ENCODE measurements at places on chromosomes 3 and 15.
A peak's percentile ranks its signal among the peaks of the same experiment; 100 is the strongest.

DNA sequence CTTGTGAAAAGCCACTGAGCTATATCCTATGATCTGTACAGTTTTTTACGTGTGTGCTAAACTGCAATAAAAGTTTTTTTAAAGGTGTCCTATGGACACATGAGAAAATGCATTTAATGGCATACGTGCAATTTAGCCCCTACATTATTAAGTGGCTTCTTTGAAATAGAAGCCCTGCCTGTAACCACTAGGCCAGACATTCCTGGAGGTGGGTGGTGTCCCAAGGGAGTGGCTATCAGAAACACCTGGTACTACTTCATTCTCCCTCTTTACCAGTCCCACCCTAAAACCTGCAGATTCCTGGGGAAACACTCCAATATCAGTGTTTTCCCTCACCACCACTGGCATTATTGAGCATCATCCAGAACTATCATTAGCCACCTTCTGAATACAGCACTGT is 100.0 kb downstream of the OXNAD1 start:
- no peak for DNase-seq

DNA sequence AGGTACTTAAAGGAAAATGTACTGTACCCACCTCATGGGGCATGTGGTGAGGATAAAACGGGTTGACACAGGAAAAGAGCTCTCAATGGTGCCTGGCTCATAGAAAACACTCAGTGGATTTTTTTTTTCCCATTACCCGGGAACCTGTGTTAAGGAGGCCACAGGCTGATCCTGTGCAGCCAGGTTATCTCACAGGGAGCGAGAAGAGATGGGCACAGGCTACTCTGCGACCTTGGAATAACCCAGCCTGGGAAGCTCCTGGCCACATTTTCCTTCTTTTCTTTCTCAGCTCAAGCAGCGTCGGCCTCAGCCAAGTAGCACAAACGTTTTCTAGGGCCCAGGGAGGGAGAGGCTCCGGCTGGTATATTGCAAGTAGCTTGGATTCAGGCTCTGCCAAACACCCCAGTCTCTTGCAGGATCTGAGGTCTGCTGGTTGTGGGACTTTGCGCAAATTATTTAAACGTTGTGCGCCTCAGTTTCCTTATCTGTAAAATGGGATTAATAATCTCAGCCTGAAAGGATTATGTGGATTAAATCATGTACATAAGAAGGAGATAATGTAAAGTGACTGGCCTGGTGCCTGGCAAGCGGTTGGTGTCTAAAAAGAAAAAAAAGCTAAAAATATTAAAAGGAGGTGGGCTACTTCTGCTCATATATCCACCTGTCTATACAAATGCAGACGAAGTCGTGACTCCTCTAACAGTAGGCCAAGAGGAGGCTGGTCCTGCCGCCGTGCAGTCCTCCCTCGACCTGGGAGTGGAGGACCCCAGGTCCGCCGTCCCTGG is 2.2 kb downstream of the FURIN start:
- no peak for DNase-seq

- no peak for DNase-seq
Observed at GRCh38 chr3:103894162-103894822, 1459.5 kb downstream of the ZPLD1 start.

DNA sequence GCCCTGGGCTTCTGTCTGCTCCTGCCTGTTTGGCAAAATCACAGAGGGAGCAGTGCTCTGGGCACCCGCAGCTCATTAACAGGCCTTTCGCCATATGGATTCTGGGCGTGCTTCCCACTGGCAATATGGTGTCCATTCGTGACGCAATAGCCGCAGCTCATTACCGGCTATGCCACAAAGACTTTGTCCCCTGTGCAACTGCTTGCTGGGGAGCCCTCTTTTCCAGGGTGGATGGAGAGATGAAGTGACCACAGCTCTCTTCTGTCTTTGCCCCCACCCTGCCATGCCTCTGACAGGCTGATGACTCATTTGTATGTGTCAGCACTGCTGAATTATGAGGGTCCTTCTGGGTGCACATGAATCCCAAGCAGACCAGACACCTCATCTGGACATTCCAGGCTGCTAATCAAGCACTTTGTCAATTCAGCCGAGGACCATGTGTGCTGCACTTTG is 214.3 kb upstream of the FEZF2 start:
- no peak for DNase-seq

GRCh38 chr3:189303584-189303983 is 131.8 kb downstream of the TPRG1 start:
- no peak for DNase-seq

GRCh38 chr3:25863416-25863959 is 73.6 kb downstream of the OXSM start:
- no peak for DNase-seq

DNA sequence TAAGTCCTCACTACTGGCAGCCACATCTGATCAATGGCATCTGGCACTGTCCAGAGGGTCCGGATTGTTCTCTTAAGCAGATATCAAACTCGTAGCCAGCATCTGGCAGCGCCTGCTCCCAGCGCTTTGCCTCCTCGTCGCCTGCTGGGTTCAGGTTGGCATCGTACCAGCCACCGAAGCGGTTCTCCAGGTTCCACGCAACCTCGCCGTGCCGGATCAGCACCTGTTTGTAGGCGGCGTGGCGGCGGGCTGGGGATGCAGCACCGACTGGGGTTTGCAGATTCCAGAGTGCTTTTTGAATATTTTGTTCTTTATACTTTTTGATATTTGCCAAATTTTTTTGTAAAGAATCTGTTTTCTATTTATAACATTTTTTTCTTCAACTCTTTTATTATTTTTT is 111.6 kb downstream of the NR2F2 start:
- no peak for DNase-seq

- DNase-seq: peak; percentile 43
Observed at GRCh38 chr3:46717447-46718231, at the start of gene PRSS50. Gene PRSS50, minus strand, starts transcription at chr3:46717869. Its CDS starts 45 bp downstream, at chr3:46717824.

DNA sequence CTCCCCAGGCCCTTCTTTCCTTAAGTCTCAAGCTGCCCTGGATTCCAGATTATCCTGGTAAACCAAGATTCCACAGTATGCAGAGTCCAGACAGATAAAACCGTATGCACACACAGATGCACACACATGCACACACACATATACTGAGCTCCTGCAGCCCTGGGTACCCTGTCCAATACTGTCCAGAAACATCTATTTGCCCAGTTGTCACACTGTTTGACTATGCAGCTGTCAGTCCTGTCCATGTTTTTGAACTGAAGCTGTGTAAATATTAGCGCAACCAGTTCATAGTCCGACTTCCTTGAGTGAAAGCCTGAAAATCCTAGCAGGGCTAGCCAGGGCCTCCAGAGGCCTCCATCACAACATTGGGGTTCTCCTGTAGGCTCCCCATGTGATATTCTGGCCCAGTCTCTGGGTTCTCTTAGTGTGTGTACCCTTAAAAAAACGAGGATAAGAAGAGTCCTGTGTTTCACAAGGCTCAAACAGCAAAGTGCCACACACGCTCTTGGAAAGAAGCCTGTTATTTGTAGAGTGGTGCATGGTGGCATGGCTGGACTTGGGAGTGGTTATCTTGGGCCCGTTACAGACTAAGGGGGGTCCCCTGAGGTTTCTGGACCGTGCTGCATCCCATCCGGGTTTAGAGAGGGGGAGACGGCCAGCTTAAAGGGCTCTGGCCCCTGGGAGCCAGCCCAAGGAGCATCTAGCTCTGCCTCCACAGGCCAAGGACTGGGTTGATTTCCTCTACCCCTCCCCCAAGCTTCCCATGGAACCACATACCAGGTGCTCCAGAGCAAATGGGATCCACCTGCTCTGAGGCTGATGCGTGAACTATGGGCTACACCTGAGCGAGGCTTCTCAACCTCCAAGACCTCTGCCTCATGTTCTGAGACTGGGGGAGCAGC is 108.3 kb downstream of the IQSEC1 start:
- DNase-seq: no peak

GRCh38 chr3:50146316-50146901 is 8.7 kb upstream of the SEMA3F start:
- DNase-seq: no peak
